ENCODE measurements at places on chromosomes 4 and X. TPM values are rescaled to one million over a fixed set of nuclear protein-coding genes. Genes with fewer than 3 reads are reported as not detected.

Gene MAGEE1
- 0.62 TPM for polyA plus RNA-seq

Gene NAAA
- polyA plus RNA-seq = 12.8 TPM

Gene MGAT4D
- polyA plus RNA-seq = not detected

Gene BEND2
- polyA plus RNA-seq = not detected

Gene PNCK
- 14.9 TPM for polyA plus RNA-seq

Gene WAS
- polyA plus RNA-seq = 3.7 TPM

Gene TGIF2LX
- not detected for polyA plus RNA-seq

Gene CWH43
- 0.50 TPM for polyA plus RNA-seq

Gene GPR50
- not detected for polyA plus RNA-seq

All from stomach (tissue), 19 donors.